Left ventricle myocardium superior (tissue), 1 donor: ENCODE measurements at places on chromosomes 2 and 18. TPM values are rescaled to one million over a fixed set of nuclear protein-coding genes. Genes with fewer than 3 reads are reported as not detected.

DNA sequence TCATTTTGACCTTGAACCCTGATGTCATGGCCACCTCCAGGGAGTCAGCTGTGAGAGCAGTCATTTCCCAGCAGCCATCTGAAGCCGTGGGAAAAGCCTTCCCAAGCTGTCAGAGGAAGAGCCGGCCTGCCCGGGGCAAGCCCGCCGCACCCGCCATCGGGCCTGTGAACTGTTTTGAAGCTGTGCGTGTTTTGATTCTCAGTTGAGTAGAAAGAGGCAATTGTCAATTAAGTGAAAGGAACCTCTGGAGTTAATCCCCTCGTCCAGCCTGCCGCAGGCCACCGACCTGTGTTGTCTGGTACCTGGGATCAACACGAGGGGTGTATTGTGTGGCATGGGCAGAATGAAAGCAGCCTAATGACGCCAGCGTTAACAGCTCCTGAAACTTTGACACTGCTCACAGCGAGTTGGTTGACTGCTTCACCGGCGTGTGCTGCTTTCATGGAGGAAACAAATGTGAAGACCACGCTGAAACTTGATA is 318.4 kb downstream of the AGAP1 start:
- no peak for DNase-seq

- no peak for DNase-seq
Observed at GRCh38 chr2:199488772-199489400, 31.1 kb upstream of the SATB2 start.

Gene EHD3
- 32.4 TPM for total RNA-seq

Gene CUL3
- total RNA-seq = 77.5 TPM

Gene SLC9A4
- total RNA-seq = not detected

Gene CRYGD
- total RNA-seq = not detected

GRCh38 chr2:200435379-200435778 is 74.5 kb downstream of the KCTD18 start:
- no peak for DNase-seq

GRCh38 chr2:136828162-136828561 is 62.8 kb downstream of the THSD7B start:
- no peak for DNase-seq

DNA sequence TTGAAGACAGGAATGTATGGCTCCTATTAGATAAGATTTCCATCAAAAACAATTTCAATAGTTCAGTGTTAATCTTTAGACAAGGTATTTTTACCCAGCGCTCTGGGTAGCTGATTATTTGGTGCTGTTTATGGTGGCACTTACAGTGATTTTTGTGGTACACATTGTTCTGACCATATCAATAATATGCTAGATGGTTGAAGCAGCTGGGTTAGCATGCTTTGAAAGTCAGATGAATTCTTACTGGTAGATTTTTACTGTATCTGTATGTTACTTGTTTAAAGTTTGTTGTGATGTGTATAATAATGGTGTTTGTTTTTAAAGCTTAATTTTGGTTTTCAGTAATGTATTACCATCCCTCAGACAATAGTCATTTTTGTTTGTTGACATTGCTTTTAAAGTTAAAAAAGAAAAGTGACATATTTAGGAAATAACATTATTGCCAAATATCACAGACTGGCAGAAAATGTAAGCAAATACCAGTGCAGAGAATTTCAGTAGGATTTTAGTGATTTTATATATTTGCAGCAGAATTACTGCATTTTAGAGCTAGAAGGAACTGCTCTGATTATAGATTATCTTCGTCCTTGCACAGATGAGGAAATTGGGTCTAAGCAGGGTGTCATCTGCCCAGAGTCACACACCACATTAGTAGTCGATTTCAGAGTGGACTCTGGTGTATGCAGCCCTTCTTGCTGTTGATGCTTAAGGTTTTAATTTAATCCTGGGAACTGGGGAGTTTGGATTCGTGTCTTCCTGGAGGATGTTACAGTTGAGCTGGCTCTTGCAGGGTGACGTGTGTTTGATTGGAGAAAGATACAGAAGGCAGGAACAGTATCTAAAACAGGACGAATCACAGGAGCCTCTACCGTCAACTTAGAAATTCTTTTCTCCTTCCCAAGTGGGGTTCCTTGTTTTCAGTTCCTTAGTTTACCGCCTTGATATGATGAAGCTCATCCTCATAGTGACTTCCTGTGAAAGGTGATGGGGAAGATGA is 6.6 kb downstream of the SOCS6 start:
- DNase-seq = no peak

Gene DSG2
- 49.6 TPM for total RNA-seq

- DNase-seq = peak; percentile 79
Observed at GRCh38 chr2:8003462-8004075, 678.3 kb upstream of the ID2 start.

DNA sequence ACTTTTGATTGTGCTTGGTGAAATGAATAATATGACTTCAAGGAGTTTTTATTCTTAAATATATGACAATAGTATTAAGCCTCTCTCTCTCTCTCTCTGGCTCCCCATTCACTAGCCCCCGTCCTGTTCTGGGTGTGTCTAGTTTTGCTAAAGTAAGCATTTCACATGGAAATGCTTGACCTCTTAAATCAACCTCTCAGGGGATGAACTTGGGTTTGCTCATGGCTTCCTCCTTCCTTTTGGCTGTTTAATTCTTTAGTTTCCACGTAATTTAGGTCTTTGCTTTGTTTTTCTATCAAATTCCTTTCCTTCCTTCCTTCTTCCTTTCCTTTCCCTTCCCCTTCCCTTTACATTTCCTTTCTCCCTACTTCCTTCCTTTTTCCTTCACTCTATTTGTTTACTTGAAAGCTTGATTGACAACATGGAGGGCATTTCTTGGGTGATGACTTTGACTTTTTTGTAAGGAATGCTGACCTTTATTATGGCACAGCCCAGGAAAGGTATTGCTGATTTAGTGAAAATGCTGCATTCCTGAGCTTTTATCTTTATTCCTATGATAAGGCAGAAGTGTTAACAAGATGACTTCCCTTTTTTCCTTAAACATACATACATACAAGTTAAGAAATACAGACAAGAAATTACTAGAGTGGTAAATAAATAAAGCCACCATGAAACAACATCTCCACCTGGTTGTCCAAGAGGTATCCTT is 3.6 kb downstream of the DPP4 start:
- no peak for DNase-seq

Gene L3MBTL4
- total RNA-seq = 0.89 TPM

Gene ELOA2
- total RNA-seq = not detected

Gene CYP27C1
- total RNA-seq = 0.10 TPM

DNA sequence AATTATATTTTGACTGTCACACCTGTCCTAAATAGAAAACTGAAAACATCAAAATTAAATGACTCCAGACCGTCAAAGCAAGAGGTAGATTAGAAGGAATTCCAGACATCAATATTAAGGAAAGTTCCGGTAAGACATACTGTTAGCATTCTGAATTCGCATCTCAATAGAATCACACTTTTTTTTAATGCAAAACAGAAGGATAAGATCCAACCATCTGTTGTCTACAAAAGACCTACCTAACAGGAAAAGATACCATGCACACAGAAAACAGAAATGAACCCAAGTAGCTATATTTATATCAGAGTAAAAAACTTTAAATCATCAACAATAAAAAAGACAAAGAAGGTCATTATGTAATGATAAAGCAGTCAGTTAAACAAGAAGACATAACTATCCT is 145.0 kb downstream of the TMX3 start:
- DNase-seq = no peak

DNA sequence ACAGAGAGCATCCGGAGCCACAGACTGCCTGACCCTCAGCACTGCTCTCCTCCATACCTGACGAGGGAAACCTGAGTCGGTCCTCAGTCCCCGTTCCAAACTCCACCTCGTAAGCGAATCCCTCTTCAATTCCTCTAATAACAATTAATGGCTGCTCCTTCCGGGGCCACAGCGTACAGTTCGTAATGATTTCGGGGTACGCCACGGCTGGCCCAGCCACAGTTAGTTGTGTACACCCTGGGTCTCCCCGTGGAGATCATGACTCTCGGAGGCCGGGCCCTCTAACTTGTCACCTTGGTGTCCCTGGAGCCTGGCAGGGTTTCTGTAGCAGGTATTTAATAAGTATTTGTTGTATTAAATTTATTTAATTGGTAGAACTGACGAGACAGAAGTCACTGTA is 121.5 kb downstream of the EIPR1 start:
- DNase-seq = no peak

Gene CRYGC
- not detected for total RNA-seq

DNA sequence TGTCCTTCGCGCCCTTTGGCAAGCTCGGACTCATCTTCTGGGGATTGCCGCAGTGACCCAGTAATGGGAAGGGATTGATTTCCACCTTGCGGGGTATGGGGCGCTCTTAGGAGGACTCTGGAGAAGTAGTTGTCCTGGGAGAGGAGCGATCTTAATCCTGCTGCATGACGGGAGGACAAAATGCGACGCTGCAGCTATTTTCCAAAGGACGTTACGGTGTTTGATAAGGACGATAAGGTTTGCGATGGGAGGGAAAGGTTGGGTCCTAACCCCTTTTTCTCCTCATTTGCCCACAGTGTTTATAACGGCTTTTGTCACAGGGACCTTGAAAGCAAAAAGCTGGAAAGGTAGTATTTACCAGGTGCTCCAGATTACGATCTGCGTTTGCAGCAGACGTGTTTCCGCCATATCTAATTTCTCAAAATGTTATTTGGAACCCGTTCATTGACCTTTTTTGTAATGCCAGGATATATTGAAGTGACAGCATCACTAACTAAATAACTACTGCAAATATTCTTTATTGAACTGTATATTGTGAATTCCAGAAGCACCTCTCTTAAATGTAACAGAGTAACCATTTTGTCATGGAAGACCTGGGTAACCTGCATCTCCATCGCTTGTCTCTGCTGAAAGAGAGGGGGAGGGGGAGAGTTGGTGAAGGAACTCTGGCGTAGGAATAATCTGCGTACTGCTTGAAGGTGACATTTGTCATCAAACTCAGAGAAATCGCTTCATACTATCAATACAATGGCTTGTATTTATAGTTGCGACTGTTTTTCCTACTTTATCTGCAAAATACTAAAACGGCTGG is 590 bp downstream of the MDH1 start:
- no peak for DNase-seq

DNA sequence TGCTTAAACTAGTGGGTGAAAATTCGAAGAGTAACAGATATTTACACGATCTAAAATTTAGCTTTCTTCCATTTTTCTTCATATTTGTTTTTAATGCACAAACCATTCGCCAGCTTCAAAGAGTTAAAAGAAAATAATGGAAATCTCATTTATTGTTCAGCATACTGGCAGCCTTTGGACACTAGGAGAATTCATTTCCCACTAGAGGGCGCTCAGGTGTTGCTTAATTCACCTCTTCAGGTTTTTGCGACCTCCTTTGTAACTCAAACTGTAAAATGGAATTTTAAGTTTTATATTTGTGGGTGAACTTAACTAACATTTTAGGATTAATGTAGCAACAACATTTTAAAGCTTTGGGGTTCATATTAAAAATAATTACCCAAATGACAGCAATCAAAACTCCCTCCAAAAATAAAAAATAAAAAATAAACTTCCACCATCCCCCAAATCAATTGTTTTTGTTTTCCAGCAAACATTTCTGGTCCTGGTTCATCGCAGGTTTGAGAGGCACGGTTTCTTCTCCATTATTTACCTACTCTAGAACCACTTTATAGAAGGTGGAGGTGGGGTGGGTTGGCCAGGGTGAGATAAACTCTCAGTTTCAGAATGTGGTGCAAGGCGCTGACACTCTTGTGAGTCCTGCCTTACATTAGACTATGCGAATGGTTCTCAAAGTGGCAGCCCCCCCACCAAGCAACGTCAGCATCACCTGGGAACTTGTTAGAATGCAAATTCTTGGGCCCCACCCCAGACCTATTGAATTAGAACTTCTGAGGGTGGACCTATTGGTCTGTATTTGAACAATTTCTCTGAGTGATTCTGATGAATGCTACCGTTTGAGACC is 24.7 kb upstream of the PNPT1 start:
- DNase-seq = no peak

Gene PSD4
- total RNA-seq = 2.9 TPM

DNA sequence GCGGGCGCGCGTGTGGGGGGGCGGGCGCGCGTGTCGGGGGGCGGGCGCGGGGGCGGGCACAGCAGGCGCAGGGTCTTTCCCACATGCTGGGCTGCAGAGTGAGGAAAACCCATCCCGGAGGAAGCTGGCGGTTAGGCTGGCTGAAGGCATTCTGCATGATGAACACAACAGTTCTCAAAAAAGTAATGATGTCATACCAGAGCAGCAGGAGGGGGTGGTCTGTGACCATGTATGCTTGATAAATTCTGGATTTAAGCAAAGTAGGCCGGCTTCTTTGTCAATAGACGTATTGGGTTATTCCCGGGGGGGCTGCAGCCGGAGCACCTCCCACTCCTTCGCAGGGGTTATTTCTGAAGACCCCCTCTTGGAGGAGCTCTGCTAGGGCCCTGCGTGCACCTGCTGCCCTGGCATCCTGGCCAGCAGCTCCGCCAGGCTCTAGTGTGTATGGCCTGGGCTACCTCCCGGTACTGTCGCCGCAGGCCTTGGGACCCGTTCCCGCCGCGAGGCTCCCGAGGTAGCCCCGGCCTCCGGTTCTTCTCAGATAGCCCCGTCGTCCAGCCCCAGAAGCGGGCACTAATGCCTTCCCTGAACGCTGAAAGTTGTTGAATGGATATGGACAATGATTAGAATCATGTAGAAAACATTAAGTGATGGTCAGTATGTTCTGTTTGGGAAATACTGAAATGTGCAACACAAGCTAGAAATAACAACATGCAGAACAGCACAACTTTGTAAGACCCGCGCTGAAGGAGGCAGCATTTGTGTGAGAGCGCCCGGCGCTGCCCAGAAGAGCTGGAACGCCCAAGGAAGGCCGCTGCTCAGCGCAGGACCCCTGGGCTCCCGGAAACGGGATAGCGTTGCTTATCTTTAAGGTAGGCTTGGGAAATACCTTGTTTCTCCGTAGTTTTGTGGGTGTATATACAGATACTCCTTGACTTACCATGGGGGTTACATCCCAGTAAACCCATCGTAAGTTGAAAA is 101.4 kb upstream of the RAB6C start:
- peak; percentile 44 for DNase-seq

Gene SCN3A
- 0.84 TPM for total RNA-seq

DNA sequence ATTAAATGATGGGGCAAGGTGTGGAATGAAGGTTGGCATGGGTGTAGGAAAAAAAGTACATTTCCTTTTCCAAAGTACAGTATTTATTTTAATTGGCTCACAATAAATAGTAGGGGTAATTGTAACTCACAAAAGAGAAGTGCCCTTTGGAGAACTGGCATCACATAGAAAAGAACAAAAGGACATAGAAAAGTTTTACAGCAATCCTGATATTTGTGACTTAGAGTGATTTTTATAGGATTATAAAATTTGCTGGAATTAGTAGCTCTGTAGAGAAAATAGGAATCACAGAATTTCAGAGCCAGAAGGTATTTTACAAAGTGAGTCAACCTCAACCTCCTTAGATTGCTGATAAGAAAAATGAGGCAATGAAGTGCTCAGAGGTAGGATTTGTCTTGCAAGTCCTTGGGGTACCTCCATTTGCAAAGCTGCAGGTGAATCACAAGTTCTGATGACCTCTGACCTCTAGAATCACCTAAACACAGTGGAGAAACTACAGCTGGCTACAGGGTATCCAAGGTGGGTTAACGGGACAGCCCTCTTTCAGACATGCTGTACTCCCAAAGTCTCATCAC is 133.6 kb downstream of the SOCS6 start:
- DNase-seq = no peak

GRCh38 chr2:79665091-79665490 is 152.2 kb downstream of the CTNNA2 start:
- DNase-seq = no peak

Gene SFT2D3
- total RNA-seq = 3.1 TPM
